Stimulated activated CD4-positive, alpha-beta T cell treated with anti-CD3 and anti-CD28 coated beads, TNF-alpha, amount 100 ng/mL, for 1 hour (primary cell): ENCODE measurements at places on chromosomes 7 and 10.

DNA sequence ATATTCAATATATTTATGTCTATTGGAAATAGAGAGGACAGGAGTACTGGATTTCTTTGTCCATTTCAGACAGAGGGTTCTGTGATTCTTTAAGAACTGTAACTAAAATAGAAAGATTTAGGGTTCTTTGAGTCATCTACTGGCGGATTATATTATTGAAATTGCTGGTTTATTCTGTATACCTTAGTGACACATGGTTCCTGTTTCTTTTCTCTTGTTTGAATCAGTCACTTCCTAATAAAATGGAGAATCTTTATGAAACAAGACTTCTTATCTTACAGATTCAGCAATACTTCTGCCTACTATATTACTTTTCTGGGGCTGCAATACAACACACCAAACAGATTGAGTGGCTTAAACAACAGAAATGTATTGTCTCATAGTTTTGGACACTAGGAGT is 20.8 kb upstream of the ZNF800 start:
- no peak for DNase-seq

DNA sequence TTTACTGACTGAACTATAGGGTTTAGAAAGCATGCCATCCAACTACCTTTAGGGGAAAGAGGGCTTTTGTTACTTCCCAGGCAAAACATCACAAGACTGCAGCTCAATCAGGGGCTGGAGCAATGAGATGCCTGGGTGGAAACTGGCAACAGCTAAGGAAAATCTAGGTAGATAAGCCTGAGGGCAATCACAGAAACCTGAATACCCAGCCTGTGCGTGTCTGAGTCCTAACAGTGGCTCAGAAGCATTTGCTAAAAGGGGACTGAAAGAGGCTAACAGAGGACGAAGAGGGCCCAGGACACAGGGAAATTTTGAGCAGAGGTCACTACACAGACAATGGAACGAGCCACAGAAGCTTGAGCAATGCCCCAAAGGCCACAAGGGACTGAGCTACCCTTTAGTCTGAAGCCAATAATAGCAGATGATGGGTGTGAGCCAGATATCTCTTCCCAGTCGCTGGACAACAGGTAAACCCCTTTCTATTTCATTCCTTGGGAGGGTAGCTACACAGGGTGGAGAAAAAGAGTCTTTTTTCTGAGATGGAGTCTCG is 79.1 kb downstream of the ITGA8 start:
- DNase-seq: no peak

DNA sequence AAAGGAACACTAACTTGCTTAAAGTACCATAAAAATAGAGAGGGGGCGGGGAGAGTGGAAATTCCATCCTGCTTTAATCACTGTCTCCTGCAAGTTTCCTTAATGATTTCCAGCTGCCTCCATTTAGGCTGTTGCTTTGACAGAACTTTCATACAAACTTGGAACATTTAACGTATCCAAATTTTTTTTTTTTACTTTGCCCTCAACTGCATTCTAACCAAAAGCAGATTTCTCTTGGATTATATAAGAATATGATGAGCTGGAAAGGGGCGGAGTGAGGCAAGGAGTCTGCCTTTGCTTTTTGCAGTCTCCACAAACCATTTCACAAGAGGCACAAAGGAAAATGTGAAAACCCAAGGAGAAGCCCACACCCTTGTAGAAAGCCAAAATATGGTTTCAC is 46.6 kb upstream of the COL1A2 start:
- DNase-seq: no peak

- no peak for DNase-seq
These were observed 16.4 kb upstream of the RUFY2 start for GRCh38 chr10:68423522-68423921.

DNA sequence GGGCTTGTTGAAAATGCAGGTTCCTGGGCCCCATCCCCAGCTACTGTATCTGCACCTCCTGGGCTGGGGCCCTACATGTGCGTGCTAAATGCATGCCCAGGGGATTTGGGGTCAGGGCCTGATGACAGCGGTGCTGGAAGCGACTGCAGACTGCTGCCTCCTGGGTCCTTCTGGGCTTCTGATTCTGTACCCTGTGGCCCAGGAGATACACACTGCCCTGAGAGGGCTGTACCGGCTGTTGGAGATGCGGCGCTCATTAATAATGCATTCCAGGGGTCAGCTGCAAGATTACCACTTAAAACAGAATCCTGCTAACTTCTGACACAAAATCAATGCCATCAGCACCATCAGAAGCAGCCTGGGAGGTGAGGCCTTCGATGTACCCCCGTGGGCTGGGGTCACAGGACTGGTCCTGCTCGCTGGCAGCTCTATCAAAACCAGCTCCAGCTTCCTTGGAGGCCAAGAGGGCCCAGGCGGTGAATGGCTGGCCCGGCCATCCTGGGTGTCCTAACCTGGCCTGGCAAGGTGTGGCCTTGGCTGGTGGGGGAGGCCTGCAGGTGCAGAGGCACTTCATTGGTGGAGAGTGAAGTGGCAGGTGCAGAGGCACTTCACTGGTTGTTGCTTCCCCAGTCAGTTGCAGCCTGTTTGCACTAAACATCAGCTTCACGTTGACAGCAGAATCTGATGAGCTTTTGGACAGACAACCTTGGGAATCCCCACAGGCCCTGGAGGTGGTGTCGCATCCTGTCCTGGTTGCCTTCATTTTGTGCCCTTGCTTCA is 79.2 kb downstream of the GLRX3 start:
- DNase-seq: no peak

DNA sequence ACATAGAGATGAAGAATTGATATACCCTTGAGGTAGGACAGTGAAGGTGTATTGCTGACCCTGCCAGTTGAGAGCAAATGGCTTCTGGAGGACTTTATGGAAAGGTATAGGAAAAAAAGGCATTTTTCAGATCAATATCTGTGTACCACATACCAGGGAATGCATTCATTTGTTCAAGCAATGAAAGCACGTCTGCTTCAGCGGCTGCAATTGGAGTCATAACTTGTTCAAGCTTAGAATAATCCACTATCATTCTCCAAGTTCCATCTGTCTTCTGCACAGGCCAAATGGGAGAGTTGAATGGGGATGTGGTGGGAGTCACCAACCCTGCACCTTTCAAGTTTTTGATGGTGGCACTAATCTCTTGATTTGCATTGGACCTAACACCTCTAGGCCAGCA is 249.6 kb upstream of the PTER start:
- no peak for DNase-seq

- no peak for DNase-seq
These were observed 39.2 kb downstream of the AGAP3 start for GRCh38 chr7:151125470-151125845.

DNA sequence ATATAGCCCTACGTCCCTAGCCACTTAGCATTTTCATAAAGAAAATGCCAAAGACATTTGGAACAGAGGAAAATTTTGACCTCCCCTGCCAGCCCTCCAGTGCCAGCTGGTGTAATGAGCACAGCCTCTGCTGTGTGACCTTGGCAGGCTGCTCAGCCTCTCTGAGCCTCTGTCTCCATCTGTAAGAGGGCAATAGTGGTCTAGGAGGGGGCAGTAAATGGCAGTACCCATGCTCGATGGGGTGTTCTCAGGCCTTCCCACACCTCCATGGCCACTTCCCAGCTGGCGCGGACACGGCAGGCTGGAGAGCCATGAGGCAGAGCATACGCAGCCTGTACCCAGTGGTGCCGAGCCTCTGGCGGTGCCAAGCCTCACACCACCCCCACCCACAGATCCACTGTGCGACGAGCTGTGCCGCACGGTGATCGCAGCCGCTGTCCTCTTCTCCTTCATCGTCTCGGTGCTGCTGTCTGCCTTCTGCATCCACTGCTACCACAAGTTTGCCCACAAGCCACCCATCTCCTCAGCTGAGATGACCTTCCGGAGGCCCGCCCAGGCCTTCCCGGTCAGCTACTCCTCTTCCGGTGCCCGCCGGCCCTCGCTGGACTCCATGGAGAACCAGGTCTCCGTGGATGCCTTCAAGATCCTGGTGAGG is 24.0 kb upstream of the CSGALNACT2 start:
- no peak for DNase-seq

DNA sequence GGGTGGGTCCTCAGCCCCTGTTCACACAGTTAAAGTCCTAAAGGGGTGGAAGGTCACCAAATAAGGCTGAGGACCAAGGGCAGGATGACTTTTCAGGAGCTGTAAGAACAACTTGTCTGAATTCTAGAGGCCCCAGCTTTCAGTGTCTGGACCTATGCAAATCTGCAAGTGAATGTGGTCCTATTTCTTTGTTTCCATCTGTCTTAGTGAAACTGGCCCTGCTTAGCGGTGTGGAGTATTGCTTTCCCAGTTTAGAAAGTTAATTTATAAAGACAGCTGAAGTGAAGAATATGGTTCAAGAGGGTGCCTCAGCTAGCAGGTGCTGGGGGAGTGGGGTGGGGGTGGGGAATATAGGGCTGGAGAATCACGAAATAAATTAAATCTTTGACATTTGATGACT is 40.1 kb downstream of the HHEX start:
- no peak for DNase-seq

DNA sequence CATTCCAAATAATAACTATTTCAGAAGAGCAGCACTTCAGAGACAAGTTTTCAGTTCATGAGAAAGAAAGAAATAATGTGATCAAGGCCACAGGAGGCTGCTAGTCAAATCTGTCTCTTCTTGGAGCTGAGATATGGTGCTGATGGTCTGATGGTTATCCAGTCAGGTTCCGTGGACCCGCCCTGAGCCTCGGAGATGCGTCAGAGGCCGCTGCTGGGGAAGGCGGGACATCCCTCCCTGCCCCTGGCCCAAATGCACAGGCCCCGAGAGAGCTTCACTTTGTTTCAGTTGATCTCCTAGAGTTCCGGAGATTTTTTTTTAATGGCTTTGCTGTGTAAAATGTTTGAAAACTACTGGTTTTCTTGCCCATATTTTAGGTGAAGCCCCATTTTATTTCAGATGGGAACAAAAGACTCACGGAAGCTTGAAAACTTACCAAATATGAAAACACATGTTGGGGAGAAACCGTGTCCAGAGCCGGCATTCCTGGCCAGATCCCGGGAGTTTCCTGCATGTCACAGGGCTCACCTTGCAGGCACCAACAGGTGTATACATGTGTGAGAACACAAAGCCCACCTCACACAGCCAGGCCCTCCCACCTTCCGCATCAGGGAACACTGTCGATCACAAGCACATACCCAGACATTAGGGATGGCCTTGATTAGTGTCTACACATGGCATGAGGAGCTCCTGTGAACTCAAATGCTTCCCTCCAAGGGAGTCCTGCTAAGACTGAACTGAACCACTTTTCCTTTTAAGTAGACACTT is 499.0 kb downstream of the TCERG1L start:
- DNase-seq: no peak

DNA sequence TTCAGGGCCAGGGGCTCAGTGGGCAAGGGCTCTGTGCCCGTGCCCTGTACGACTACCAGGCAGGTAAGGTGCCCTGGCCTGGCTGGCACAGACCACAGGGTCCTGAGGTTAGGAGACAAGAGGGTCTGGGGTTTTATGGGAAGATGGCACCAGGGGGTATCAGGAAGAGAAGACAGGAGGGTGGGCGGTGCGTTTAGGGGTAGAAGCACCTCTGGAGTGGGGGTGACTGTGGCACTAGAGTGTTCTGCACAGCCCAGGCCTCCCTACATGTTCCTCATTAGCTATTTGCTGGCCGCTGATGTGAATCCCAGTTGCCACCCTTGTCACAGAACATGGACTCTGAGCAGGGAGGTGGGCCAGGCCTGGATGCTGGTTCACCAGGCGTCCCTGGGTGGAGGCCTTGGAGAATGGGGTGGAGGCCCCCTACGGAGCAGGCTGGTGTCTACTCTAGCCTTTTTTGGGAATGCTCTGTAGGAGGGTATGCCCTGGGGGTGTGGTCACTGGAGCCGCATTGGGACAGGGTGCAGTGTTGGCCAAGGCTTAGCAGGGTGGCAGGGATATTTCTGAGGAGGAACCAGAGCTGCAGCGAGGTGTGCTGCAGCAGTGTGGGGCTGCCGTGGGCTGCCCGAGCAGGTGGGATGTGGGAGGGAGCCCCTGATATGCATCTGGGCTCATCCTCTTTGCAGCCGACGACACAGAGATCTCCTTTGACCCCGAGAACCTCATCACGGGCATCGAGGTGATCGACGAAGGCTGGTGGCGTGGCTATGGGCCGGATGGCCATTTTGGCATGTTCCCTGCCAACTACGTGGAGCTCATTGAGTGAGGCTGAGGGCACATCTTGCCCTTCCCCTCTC is 5.0 kb downstream of the PGAM2 start:
- no peak for DNase-seq

DNA sequence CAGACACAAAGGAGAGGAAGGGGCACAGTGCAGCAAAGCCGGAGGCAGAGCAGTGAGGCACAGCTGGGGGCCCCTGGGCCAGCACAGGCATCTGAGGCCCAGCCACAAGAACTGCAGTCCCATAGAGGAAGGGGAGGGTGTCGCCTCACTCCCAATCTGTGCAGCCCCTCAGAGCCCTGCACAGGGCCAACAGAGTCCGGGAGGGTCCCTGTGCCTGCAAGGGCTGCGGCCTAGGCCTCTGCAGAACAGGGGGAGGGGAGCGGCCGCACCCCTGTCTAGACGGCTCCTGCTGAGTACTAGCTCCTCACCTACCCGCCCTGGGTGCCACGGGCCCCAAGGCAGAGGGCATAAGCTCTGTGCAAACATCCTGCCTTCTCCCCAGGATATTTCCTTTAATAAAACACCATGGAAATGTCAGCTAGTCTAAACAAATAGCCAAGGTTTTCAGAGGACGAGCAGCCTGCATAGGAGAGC is 32.4 kb upstream of the RET start:
- DNase-seq: no peak

- no peak for DNase-seq
These were observed 60.0 kb downstream of the WAC start for GRCh38 chr10:28592953-28593352.
